Stimulated activated CD4-positive, alpha-beta T cell treated with anti-CD3 and anti-CD28 coated beads, TNF-alpha, amount 100 ng/mL, for 24 hours (primary cell): ENCODE measurements at places on chromosomes 4 and X.

GRCh38 chr4:124265701-124266100 lies 446.8 kb downstream of the ANKRD50 start:
- DNase-seq, result no peak

DNA sequence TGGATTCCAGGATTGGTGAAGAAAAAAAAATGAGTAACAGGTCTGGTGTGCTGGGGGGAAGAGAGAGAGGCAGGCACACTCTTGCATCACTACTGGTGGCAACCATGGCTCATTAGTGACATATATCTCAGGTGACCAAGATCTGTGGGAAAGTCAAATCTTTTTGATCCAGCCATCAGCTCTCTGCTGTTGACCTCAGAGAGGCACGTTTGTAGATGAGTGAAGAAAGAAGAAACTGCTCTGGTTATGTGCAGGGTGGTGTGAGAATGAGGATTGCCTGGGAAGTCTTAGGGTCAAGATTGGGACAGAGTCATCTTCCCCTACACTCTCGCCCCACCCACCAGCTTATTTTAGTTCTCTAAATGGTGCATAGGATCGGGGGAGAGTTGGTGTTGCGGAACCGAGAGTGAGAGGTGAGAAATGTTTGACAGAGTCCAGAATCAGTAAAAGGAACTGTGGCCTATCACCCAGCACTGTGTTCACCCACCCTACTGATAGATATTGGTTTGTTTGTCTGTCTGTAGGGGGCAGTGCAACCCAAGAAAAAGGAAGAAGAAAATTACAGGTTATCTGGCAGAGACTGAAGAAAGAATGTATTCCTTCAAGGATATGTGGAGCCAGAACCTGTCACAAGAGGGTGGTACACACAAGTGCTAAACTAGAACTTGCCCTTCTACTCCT lies 21.9 kb downstream of the ARMCX6 start:
- DNase-seq, result no peak

- no peak for DNase-seq
Measured at GRCh38 chrX:120647127-120647526, 17.3 kb upstream of the C1GALT1C1 start.

DNA sequence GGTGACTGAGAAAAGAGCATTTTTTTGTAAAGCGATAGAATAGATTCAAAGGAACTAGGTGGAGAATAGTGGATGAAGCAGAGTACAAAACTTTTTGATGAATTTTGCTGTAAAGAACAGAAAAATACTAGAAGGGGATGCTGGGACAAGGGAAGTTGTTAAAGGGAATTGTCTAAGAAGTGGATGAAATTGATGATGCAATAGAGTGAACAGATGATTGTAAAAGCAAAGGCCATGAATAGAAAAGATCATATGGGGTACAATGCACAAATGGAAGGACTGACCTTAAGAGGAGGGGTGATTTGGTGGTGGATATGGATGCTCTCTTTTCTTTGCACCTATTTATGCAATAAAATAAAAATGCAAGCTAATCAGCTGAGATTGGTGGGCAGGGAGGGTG lies 262.7 kb upstream of the MAD2L1 start:
- DNase-seq, result no peak

DNA sequence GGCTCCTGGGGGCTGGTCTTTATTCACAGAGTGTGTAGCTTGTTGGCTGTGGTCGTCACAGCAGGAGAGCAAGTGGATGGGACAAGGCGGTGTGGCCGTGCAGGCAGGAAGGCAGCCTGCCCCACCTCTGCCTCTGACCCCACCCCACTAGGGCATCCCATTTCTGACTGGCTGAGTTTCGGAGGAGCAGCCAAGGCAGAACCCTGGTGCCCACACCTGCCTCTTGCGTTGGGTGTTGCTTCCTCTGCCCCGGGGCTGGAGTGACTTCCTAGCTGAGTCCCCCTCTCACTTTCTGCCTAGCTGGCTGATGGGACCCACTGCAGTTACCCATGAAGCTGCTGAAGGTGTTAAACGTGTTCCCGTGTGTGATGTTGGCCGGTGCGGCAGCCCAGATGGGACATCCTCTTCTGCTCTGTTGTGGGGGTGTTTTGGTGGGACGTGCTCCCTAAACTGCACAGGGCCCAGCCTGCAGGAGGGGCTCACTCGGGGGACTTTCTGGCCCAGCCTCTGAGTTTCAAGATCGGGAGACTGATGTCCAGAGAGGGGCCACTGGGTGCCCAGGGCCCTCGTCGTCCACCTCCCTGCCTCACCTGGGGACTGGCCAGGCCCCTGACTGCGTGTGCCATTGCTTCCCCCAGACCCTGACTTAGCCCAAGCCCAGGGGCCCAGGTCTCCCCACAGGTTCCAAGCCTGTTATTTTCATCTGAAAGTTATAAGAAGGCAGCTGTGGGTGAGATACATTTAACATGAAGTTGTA lies 101.5 kb downstream of the PSAPL1 start:
- DNase-seq, result no peak

- DNase-seq, result no peak
Measured at GRCh38 chr4:71293705-71294104, 45.1 kb upstream of the SLC4A4 start.

- no peak for DNase-seq
Measured at GRCh38 chr4:110007217-110007616, 94.5 kb downstream of the EGF start.

GRCh38 chrX:40685362-40685918 lies 38.1 kb upstream of the CXorf38 start:
- DNase-seq, result no peak

- DNase-seq, result no peak
Measured at GRCh38 chr4:7552466-7552865, 117.7 kb upstream of the PSAPL1 start.

DNA sequence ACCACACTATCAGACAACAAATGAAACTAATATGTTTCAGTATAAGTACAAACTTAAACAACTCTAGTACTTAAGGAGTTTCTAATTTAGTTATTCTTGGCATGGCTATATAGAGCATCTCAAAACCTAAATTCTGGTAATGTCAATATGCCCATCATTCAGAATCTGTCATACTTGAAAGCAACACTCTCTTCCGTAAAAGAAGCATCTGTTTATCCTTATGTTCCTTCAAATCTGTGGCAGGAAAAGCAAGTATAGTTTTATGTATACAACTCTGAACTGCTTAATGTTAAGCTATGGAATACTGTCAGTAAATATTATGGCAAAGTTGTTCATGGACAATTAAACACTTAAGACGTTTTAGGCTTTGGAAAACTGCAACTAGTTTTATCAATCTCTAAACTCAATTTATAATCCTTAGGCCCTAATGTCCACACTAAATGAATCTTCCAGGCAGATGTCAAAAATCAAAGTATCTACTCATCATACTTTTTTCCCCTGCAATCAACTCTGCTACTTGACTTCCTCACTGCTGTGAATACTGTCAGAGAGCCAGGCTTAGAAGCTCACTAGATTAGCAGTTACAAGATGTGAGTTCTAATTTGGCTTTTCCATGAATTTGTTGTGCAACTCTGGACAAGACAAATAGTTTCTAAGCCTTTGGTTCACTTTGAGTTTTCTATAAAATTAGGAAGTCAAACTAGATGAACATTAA lies 109.4 kb downstream of the SCLT1 start:
- DNase-seq, result no peak

GRCh38 chrX:39137363-39137954 lies 336.2 kb downstream of the MID1IP1 start:
- no peak for DNase-seq
